ENCODE measurements at places on chromosomes 16 and 17.

- DNase-seq = no peak
Observed at GRCh38 chr17:39018267-39019134, 51.3 kb upstream of the FBXO47 start.

DNA sequence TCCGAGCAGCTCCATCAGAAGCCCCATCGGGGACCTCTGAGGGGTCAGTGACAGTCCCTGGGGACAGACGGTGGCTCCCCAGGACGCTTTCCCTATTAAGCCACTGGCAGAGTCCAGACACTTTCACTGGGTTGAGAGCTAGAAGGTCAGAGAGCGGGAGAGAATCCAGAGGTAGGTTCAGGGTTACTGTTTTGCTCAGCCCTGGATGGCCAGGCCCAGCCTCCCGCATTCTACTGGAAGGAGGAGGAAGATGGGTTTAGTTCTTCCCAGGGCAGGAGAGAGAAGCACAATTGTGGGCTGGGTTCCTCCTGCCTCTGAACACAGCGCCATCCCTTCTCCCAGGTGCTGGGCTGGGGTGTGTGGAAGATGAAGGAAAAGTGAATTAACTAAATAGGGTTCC, 452.8 kb downstream of the SLC39A11 start:
- no peak for DNase-seq

GRCh38 chr17:61235001-61235826, 164.4 kb upstream of the TBX2 start:
- no peak for DNase-seq

GRCh38 chr17:81713004-81713555, 996 bp downstream of the SLC25A10 start:
- no peak for DNase-seq

DNA sequence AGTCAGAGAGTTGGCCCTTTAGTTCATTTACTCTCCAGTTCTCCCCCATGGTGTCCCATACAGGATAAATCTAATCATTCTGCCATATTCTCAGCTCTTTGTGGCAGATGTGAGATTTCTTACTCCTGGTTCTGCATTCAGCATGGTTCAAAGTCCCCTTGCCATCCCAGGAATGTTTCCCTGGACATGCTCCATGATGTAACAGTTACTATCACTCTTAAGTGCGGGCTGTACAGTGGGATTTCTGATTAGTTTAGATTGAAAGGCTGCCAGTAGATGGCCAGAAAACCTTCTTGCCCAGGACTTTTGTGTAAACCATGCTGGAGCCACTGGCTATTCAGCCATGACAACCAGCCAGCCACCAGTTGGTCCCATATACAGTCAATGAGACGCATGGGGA, 10.4 kb downstream of the KRT37 start:
- no peak for DNase-seq

DNA sequence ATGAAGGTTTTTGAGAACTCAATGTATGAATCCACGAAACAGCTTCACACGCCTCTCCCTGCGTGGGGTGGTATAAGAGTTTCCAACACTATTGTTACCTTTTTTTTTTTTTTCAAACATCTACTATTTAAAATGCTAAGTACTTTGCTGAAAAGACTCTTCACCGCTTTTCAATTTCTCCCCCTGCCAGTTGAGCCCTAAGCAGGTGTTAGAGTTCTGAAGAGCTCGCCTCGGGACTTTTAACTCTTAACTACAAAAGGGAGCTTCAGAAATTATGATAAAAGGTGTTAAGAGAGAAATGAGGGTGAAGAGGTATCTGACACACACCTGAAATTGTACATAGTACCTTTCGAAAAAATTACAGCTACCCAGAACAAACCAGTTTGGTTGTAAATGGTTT, 20.9 kb upstream of the PSMD7 start:
- no peak for DNase-seq

DNA sequence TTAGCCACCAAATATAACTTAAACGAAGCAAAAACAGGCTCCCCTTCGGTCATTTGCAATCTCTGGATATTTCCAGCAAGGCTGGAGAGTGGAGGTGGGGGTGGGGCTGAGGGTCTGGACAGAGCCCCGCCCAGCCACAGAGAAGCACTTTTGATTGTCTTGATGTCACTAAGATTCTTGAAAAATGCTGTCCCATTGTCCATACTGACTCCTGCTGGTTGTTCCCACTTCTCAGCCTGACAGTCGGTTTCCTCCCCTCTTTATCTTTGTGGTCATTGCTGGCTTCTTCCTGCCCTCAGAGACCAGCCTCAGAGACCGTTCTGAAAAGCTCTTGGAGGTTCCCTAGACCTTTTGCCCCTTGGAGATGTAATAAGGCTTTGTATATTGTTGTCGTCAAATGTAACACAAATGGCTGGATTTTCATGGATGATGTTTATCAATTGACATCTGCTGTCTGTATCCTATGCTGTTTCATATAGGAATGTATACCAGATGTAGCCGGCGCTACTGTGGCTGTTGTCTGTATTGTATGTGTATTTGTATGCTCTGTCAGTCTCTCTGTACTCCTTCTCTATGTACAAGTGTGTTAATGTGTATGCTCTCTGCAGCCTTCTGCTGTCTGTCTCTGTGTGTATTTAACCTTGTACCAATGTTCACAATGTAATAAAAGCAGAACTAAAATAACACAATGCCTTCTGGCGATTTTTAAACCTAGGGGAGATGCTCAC, 94.8 kb upstream of the DNAH9 start:
- no peak for DNase-seq

DNA sequence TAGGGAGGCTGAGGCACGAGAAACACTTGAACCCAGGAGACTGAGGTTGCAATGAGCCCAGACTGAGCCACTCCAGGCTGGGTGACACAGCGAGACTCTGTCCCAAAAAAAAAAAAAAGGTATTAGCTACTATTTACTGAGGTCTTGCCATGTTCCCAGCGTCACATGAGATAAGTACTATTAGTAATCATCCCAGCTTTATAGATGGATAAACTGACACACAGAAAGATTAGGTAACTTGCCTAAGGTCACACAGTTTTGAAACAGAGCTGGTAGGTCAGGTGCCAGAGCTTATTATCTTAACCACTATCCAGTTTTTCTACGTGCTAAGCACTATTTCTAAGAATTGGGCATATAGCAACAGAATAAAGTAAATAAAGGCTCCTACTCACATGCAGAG, 51.6 kb downstream of the TEX14 start:
- DNase-seq = no peak

GRCh38 chr17:57607553-57608120, 137.5 kb downstream of the CCDC182 start:
- no peak for DNase-seq

- DNase-seq = no peak
Observed at GRCh38 chr16:81445143-81445961, 744 bp downstream of the CMIP start.

DNA sequence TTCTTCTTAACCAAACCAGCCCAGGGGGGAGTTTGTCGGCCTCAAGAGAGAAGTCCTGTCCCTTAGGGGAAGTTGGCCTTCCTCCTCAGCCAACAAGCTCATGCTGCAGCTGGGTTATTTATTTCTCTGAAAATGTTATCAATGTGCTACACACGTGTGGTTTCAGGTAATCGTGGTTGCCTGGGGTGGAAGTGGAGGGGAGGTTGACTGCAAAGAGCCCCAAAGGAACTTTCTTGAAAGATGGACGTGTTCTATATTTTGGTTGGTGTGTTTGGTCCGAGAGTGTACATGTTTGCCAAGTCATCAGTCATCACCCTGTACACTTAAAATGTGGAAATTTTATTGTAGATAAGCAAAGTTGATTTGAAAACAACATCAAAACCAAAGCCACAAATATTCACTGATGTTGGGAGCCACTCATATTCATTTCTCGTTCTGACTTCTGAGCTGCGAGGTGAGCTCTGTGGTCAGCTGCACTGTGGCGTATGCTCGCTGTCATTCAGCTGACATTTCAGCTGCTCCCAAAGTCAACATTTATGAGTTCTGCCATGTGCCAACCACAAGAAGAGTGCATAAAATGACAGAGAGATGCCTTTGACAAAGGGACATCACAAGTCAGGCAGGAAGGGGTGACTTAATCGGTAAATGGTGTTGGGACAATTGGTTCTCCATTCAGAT, 26.5 kb upstream of the ADGRG1 start:
- no peak for DNase-seq

DNA sequence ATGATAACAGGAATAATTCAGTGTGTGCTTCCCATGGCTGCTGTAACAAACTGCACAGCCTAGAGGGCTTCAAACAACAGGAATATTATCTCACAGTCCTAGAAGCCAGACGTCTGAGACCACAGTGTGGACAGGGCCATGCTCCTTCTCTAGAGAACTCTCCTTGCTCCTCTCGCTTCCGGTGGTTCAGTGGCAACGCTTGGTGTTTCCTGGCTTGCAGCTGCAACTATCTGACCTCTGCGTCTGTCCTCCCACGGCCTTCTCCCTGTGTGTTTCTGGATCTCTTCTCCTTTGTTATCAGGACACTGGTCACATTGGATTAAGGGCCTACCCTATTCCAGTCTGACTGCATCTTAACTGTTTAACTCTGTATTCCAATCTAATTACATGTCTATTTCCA, 414.3 kb downstream of the MAF start:
- no peak for DNase-seq

DNA sequence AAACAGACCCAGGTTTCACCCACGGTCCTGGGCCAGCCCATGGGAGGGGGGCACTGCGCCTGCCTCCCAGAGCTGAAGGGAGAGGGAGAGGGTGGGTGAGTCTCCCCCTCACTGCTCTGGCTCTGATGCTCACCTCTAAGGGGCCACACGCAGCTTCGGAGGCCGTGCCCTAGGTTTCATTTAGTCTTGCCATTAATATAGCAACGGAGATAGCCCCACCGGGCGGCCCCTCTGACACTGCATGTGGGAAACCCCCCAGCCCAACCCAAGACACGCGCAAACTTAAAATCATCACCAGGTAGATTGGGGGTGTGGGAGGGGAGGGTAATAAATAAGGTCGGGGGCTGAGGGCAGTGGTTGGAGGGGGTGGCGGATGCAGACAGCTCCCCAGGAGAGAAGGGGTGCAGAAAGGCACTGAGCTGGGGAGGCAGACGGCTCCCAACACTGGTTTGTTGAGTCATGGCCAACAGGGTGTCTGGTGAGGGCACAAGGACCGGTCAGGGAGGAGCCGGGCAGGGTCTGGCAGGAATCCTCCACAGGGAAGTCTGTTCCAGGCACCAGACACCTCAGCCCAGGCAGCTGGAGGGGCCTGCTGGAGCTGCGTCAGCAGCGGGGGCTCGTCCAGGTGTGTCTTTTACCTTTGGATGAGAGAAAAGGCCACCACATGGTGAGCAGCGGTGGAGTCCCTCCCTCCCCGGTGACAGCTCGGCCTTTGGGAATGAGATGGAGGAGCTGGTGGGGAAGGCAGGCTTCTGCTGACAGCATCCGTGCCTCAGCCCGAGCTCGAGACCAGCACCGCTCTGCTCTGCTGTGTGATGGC, 32.0 kb upstream of the DOC2B start:
- no peak for DNase-seq

GRCh38 chr16:81035975-81036750, 521 bp downstream of the ATMIN start:
- DNase-seq = no peak

DNA sequence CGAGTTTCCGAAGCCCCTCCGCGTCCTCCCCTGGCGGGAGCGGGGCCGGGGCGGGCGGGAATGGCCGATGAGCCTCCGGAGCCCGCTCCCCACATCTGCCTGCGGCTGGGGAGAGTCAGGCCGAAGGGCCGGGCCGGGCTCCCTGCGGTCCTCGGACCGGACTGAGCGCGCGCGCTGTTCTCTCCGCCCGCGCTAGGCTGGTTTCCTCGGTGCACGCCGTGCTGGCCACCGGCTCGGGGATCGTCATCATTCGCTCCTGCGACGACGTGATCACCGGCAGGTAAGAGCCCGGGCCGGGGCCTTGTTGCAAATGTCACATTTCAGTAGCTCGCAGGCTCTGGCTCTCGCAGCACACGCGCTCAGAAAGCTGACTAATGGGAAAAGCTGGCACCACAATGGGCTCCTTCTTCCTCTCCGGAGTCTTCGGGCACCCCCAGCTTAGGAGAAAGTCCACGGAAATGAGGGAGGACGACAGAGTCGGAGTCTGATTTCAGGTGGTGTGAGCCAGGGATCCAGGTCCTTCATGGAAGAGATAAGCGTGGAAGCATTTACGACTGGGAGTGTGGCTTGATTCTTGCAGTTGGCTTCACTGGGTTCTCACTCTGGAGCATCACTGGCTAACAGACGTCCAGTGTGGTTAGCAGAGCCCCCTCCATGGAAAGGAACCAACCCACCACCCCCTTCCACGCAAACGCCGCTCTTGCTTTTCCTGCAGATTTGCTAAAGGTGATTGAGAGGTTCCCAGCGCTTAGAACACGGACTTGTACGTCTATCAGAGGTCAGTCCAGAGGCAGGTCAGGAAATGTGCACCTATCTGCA, 715 bp downstream of the TLCD3A start:
- no peak for DNase-seq

DNA sequence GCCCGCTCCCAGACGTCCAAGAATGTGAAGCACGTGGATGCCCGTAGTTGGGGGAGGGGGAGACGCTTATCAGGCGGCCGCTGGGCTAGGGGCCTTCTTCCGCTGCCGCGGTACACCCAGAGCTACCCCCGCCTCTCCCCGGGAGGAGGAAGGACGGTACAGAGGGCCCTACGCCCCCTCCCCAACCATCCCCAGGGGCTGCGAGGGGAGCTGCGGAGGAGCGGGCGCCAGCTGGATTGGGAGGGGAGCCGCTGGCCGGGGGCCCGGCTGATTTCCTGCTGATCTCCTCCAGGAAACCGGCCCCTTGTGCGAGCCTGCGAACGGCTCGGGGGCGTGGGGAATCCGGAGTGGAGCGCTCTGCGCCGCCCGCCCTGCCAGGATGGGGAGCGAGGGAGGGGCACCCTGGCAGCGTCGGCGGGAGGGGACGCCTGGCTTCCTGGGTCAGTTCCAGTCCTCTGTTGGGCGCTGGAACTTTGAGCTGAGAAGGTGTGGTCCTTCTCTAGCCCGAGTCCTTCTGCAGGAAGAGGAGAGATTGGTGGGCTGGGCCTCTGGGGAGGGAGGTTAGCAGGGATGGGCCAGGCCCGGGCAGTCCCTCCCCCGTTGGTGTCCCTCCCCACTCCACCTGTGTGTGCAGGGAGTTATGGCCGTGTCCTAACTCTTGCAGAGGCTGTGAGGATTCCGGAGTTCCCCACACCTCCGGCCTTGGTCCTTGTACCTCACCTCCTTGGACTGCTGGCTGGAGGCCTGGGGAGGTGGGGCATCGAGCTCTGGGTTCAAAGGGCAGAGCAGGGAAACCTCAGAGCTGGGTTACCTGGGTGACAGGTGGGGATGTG, 19.2 kb downstream of the GJD3 start:
- DNase-seq = no peak

- no peak for DNase-seq
Observed at GRCh38 chr17:47057830-47058229, 78.8 kb upstream of the RPRML start.

GRCh38 chr17:45371414-45372324, 54.8 kb upstream of the MAP3K14 start:
- DNase-seq = no peak

Measured in DMS 273 treated with DMSO at 0.1 percent for 48 hours (cell line).